Epithelial cell of proximal tubule (primary cell): ENCODE measurements at places on chromosomes 3 and 15. TPM values are rescaled to one million over a fixed set of nuclear protein-coding genes. Genes with fewer than 3 reads are reported as not detected.

SPTBN5 gene
- total RNA-seq, result 0.51 and 0.63 TPM in 2 replicates

LRTM1 gene
- not detected in 2 replicates for total RNA-seq

STXBP5L gene
- total RNA-seq, result not detected in 2 replicates

ECT2 gene
- 98.8 and 129 TPM in 2 replicates for total RNA-seq

C2CD4A gene
- total RNA-seq, result 0.07 and 0.35 TPM in 2 replicates
